ENCODE measurements at places on chromosomes 4 and X. TPM values are rescaled to one million over a fixed set of nuclear protein-coding genes. Genes with fewer than 3 reads are reported as not detected.
A peak's percentile ranks its signal among the peaks of the same experiment; 100 is the strongest.

ZNF275 gene
- 6.3 TPM for polyA plus RNA-seq

DNA sequence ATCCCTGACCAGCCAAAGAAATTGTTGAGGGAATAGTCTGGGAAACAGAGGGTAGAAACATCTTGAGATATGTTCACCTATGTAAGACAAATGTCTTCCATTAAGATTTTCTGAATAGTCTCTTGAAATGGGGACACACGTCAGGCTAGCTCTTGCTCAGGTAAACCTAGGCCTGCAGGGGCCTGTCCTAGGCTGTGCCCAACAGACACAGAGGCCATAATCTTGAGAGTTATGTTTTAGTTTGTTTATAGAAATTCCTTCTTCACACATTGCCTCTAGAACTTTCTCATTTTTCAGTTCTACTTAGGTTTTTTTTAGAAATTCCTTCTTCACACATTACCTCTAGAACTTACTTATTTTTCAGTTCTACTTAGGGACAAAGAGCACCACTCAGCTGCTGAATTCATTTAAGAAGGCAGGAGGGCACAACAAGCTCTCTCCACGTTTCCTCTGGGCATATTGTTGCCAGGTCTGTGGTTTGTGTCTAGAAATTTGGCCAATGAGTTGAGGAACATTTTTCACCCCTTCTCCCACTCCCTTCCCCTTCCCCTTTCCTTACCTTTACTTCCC lies 94.9 kb downstream of the ARHGAP24 start:
- no peak for DNase-seq
- no peak overlapping the region for H3K27ac ChIP-seq
- no peaks in the 10 kb centered on the region for H3K27me3 ChIP-seq
- no peak overlapping the region for H3K4me3 ChIP-seq
- H3K36me3 ChIP-seq = peaks cover 8% of the 10 kb centered on the region
- peaks cover 5% of the 10 kb centered on the region for H3K4me1 ChIP-seq

- no peak overlapping the region for H3K27ac ChIP-seq
- peaks cover 4% of the 10 kb centered on the region for H3K4me1 ChIP-seq
- H3K4me3 ChIP-seq = no peak overlapping the region
- H3K36me3 ChIP-seq = no peaks in the 10 kb centered on the region
These were observed 56.3 kb upstream of the NOCT start for GRCh38 chr4:138959097-138959815.

GRCh38 chrX:84340968-84341367 lies 153.0 kb upstream of the RPS6KA6 start:
- DNase-seq = no peak
- H3K4me3 ChIP-seq = no peak overlapping the region
- no peaks in the 10 kb centered on the region for H3K4me1 ChIP-seq
- H3K36me3 ChIP-seq = no peaks in the 10 kb centered on the region
- H3K27ac ChIP-seq = no peak overlapping the region

GRCh38 chrX:138487866-138488265 lies 223.7 kb downstream of the FGF13 start:
- H3K36me3 ChIP-seq = no peaks in the 10 kb centered on the region
- H3K27ac ChIP-seq = no peak overlapping the region
- no peak for DNase-seq
- H3K4me1 ChIP-seq = no peaks in the 10 kb centered on the region
- H3K27me3 ChIP-seq = no peaks in the 10 kb centered on the region
- no peak overlapping the region for H3K4me3 ChIP-seq

SSX4B gene
- polyA plus RNA-seq = not detected

DNA sequence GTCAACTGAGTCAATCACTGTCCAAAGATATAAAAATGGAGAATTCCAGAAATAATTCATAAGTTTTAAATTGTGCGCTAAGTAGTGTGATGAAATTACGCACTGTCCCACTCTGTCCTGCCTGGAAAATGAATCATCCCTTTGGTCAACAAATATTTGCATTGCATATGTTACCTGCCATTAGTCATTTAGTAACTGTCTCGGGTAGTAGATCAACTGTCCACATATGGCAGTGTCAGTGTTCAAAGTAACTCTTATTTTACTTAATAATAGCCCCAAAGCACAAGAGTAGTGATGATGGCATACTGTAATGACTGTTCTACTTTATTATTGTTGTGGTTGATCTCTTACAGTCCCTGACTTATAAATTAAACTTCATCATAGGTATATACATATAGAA lies 3.4 kb downstream of the YTHDC1 start:
- H3K4me1 ChIP-seq = peaks cover 67% of the 10 kb centered on the region
- no peak overlapping the region for H3K27ac ChIP-seq
- H3K4me3 ChIP-seq = no peak overlapping the region
- H3K36me3 ChIP-seq = no peaks in the 10 kb centered on the region
- no peaks in the 10 kb centered on the region for H3K27me3 ChIP-seq
- DNase-seq = no peak

GNRHR gene
- polyA plus RNA-seq = not detected

- H3K4me3 ChIP-seq = no peak overlapping the region
- no peaks in the 10 kb centered on the region for H3K4me1 ChIP-seq
- no peaks in the 10 kb centered on the region for H3K27me3 ChIP-seq
- H3K27ac ChIP-seq = no peak overlapping the region
These were observed 34.9 kb downstream of the STX18 start for GRCh38 chr4:4506961-4507360.

DSPP gene
- not detected for polyA plus RNA-seq

DNA sequence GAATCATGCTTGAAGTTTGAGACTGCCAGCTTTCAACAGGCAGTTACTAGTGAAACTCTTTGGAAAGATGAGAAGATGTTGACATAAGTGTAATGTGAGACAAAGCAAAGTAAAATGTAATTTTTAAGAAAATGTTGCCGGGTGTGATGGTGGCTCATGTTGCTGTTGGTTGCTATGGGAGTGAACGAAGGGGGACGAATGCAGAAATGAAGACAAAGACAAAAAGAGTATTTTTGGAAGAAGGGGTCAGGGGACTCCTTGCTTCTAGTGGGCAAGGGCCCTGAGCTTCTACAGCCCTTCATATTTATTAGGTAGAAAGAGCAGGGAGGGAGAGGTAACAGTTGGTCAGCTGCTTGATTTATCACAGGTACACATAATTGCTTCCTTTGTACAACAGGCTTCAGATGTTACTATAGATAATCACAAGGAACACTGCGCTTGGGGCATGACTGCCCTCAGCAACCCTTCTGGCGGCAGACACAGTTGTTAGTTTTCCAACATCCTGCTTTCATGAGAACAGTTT lies 11.9 kb upstream of the UGDH start:
- DNase-seq = no peak
- H3K36me3 ChIP-seq = peaks cover 21% of the 10 kb centered on the region
- H3K27ac ChIP-seq = no peak overlapping the region
- H3K27me3 ChIP-seq = no peaks in the 10 kb centered on the region
- H3K4me3 ChIP-seq = no peak overlapping the region

- no peak overlapping the region for H3K4me3 ChIP-seq
- no peaks in the 10 kb centered on the region for H3K36me3 ChIP-seq
- peaks cover 14% of the 10 kb centered on the region for H3K4me1 ChIP-seq
- DNase-seq = no peak
- H3K27ac ChIP-seq = no peak overlapping the region
These were observed 7.4 kb upstream of the WDFY3 start for GRCh38 chr4:84973856-84974255.

- peaks cover 35% of the 10 kb centered on the region for H3K4me1 ChIP-seq
- H3K27me3 ChIP-seq = no peaks in the 10 kb centered on the region
- H3K27ac ChIP-seq = peak overlapping the region; percentile 86
- no peaks in the 10 kb centered on the region for H3K36me3 ChIP-seq
- H3K4me3 ChIP-seq = no peak overlapping the region
These were observed 9.8 kb upstream of the SLC2A9 start for GRCh38 chr4:10030972-10031667.

- no peak overlapping the region for H3K27ac ChIP-seq
- no peak for DNase-seq
- no peak overlapping the region for H3K4me3 ChIP-seq
- H3K27me3 ChIP-seq = no peaks in the 10 kb centered on the region
These were observed 41.6 kb downstream of the AR start for GRCh38 chrX:67585401-67585800.

- H3K36me3 ChIP-seq = no peaks in the 10 kb centered on the region
- no peak overlapping the region for H3K4me3 ChIP-seq
- H3K4me1 ChIP-seq = no peaks in the 10 kb centered on the region
These were observed 142.8 kb downstream of the ENPP6 start for GRCh38 chr4:184074677-184075388.

DNA sequence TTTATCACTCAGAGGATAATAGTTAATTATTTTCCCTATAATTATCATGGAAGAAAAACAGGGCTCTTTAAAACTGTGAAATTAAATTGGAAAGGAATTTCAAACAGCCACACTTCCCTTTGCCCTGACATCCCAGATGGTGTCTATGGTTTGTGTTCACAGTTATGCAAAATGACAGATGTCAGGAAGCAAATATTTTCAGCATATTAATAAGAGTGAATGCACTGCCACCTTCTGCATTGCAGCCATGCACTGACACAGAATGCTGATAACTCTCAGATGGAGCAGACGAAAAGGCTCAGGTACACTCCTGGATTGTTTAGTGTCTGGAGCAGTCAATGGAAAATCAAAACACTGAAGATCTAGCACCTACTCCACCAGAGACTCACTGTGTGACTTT lies 57.6 kb downstream of the RWDD4 start:
- no peak overlapping the region for H3K27ac ChIP-seq
- no peak for DNase-seq
- no peak overlapping the region for H3K4me3 ChIP-seq
- H3K36me3 ChIP-seq = no peaks in the 10 kb centered on the region
- H3K27me3 ChIP-seq = no peaks in the 10 kb centered on the region
- H3K4me1 ChIP-seq = no peaks in the 10 kb centered on the region

CYTL1 gene
- polyA plus RNA-seq = not detected

DNA sequence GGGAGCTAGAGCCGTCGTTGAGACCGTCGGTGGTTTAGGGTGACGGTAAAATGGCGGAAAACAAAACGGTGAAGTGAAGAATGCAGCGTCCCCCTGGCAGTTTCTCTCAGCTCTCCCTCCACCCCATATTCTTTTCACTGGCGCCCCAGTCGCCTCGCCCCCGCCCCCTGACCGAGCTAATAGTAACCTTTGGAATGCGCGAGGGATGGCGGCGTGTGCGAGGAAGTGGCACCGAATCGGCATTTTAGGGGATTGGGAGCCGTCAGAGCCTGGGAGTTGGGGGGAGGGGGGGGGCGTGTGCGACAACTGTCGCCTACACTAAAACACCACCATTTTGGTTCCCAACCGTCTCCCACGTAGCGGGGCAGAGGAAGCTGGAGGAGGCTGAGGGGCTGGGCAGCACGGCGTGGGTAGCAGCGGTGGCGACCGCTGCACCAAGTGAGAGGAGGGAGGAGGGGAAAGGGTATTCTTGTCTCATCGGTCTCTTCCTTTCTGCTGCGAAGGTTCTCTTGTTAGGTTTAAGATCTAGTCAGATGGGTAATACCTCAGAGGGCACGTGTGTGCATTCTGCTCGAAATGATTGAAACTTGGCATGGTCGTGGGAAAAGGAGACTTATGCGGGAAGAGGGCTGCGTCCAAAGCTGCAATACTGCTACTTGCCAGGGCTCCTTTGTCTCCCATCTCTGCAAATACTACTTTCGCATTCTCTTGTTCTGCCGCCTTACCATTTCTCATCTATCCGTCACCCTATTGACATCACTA lies 840 bp downstream of the ZNF711 start:
- H3K36me3 ChIP-seq = no peaks in the 10 kb centered on the region
- H3K27me3 ChIP-seq = no peaks in the 10 kb centered on the region
- H3K4me1 ChIP-seq = no peaks in the 10 kb centered on the region
- peak overlapping the region; percentile 50 for H3K4me3 ChIP-seq
- H3K27ac ChIP-seq = no peak overlapping the region
- no peak for DNase-seq

PGAM4 gene
- not detected for polyA plus RNA-seq

GRCh38 chr4:40003986-40004385 lies 26.3 kb upstream of the PDS5A start:
- DNase-seq = no peak
- H3K27ac ChIP-seq = no peak overlapping the region
- H3K36me3 ChIP-seq = no peaks in the 10 kb centered on the region
- H3K4me1 ChIP-seq = peaks cover 14% of the 10 kb centered on the region

GRCh38 chr4:157128395-157128794 lies 52.4 kb downstream of the GLRB start:
- no peaks in the 10 kb centered on the region for H3K4me1 ChIP-seq
- DNase-seq = no peak
- no peaks in the 10 kb centered on the region for H3K36me3 ChIP-seq
- H3K27ac ChIP-seq = no peak overlapping the region
- no peaks in the 10 kb centered on the region for H3K27me3 ChIP-seq

DLG3 gene
- 9.1 TPM for polyA plus RNA-seq

DNA sequence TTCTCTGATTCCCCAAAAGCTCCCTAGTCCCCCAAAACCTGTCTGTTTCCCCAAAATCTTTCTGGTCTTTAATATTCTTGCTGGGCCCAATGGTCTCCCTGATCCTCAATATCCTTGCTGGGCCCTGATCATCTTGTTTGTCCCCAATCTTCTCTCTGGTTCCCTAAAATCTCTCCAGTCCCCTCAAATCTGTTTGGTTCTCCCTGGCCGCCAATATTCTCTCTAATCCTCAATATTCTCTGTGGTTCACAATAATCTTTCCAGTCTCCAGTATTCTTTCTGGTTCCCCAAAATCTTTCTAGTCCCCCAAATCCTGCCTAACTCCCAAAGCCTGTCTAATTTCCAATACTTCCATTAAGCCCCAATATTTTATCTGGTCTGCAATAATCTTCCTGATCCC lies 18.5 kb downstream of the P2RY8 start:
- no peak for DNase-seq
- H3K27ac ChIP-seq = no peak overlapping the region
- no peaks in the 10 kb centered on the region for H3K36me3 ChIP-seq
- H3K4me1 ChIP-seq = no peaks in the 10 kb centered on the region

POLN gene
- 0.84 TPM for polyA plus RNA-seq

GPRASP3 gene
- 1.1 TPM for polyA plus RNA-seq

GRCh38 chr4:101199507-101200285 lies 147.6 kb downstream of the PPP3CA start:
- H3K27ac ChIP-seq = no peak overlapping the region
- no peaks in the 10 kb centered on the region for H3K27me3 ChIP-seq
- no peak overlapping the region for H3K4me3 ChIP-seq
- DNase-seq = no peak
- H3K36me3 ChIP-seq = peaks cover 8% of the 10 kb centered on the region

DNA sequence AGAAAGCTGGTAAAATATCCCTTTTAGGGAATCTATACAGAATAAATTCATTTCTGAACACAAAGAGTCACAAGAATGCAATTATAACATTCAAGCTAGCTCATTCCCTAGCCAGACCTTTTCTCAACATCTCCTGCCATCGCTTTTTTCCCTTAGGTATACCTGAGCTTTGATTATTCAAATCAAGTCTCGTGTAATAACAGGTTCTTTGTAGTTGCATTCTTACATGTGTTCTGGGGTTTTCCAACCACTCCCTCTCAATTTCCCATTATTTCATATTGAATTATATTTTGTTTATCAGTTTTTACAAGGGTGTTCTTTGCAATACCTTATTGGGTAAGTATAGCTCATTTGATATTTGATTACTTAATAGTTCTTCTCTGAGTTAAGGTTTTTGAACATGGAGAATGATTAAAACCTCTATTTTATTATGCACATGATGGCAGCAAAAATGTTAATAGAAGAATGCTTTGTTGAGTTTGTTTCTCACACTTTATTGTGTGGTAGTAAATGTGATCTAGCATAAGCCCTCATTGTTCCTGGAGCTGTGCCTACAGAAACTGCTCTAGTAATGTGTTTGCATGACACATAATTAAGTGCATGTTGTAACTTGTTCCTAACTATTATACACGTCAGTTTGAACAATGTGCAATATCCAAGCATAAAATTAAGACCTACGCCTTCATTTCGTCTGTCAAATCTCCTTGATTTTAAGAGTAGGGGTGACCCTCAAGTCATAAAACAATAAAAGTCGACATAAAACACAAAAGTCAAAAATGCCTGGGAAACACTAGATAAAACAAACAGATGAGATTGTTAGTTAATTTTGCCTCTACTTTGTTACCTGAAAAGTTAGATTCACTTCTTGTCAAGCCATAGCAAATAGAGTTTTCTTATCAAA lies 124.0 kb upstream of the POF1B start:
- no peaks in the 10 kb centered on the region for H3K27me3 ChIP-seq
- no peaks in the 10 kb centered on the region for H3K4me1 ChIP-seq
- no peaks in the 10 kb centered on the region for H3K36me3 ChIP-seq
- no peak overlapping the region for H3K27ac ChIP-seq

TMLHE gene
- 16.4 TPM for polyA plus RNA-seq
